Body of pancreas (tissue), 4 donors: ENCODE measurements at places on chromosomes 4 and X. TPM values are rescaled to one million over a fixed set of nuclear protein-coding genes. Genes with fewer than 3 reads are reported as not detected.

GRCh38 chrX:39693298-39693697 lies 404.5 kb downstream of the BCOR start:
- peak; percentile 51 for DNase-seq

- DNase-seq = no peak
Measured at GRCh38 chr4:123017636-123018395, 95.4 kb upstream of the NUDT6 start.

DNA sequence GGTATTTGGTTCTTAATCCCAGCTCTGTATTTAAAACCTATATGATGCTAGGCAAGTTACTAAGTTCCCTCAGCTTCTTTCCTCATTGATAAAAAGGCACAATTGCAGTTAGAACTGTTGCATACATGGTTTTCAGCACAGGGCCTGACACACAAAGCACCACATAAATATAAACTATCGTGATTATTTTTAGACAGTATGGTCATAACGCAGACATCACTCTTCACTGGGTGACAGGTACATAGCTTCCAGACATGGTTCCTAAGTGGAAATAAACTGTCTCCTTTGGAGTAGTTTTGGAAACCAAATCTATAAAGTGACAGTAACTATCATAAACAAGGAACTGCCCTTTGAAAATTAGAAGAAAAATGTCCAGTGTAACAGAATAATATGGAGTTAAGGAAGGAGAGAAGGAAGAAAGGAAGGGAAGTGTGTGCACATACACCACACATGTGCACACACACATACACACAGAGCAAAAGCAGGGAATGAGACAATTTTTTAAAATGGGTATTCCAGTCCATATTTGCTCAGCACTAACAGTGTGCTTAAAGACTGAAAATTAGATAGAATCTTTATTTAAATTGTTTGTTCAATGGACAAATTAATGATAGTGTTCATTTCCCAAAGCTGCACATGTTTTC lies 12.5 kb upstream of the G3BP2 start:
- DNase-seq = no peak

DNA sequence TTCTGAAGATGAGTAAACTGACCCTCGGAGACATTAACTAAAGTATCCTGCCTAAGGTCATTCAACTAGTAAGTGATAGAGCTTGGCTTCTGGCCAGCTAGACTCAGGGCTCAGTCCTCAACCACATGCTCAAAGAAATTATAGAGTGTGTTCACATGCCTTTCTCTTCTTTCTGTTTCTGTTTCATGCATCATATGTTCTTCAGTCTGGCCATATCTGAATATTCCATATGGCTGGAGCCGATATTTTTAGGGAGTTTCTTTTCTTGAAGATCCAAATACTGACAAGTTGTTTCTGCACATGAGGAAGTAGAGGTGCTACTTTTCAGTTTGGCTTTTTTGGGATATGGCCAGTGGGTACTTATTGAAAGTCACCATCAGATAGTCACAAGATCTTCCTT lies 44.9 kb downstream of the MMRN1 start:
- no peak for DNase-seq

- no peak for DNase-seq
Measured at GRCh38 chr4:162201673-162202072, 37.9 kb upstream of the FSTL5 start.

GRCh38 chrX:108123591-108124366 lies 32.2 kb downstream of the ATG4A start:
- no peak for DNase-seq

DNA sequence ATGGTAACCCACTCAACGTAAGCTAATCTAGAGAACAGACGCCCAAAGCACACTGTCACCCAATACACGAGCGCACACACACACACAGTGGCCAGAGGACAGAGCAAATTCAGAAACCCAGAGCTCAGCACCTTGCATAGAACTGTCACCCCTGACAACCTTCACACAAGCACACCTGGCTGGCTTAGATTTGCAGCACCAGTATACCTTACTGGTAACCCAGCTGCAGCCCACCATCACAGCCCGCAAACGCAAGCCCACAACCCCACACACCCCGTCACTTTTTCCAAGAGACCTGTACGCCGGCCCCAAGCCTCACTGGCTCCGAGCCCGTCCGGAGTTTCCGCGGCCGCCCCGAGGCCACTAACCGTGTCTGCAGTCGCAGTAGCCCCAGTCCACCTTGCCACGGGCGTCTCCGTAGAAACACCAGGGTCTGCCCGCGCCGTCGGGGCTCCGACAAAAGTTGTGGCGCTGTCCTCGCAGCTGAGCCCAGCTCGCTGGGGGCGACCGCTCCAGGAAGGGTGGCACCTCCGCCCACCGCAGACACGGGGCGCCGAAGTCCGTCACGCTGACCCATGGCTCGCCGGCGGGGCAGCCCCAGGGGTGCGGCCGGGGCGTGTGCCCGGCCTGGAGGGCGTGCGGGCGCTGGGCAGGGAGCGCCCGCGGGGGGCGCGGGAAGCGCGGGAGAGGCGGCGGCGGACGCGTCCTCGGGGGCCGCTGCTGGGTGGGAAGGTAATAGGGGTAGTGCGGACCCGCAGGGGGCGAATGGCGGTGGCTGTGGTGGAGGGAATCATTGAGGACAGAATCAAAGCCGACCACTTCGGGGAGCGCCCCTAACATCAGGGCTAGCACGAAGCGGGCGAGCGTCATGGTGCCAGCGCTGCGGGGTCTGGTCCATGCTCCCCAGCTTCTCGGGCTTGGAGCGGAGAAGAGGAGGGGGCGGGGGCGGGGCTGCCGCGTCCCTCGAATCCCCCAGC lies 664 bp downstream of the PRSS12 start:
- peak; percentile 76 for DNase-seq

DNA sequence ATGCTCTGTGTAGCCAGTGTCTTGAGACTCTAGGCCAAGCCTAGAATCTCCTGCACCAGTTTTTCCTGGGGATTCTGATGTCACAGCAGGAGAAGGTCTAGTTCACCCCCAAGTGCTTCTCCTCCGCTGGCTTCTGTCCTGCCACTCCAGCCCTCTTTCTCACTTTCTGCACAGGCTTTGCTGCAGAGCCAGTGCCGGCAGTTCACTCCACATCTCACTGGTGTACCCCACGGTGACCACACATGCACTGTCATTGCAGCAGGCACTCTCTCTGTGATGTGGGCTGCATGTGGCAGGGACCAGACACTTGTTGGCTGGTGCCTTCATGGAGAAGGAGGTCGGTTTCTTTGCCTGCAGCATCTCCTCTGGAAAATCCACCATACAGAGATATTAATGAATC lies 643.8 kb upstream of the GALNTL6 start:
- no peak for DNase-seq

DNA sequence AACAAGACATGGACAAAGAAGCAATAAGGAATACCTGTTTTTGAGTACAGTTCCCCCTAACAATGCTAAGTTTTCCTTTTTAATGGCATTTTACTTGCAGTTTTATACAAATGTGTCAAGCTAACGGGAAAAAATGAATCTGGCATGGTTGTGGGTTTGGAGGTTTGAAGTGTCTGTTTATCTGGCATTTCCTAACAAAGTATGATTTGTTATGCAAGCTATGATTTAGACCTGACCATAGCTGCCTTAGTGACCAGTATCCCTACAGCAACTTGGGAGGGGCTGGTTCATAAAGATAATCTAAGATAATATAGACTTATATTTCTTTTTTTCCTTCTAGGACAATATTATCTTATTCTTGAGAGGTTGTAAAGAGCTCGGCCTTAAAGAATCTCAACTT lies 60.6 kb downstream of the LIMCH1 start:
- DNase-seq = no peak

GRCh38 chr4:139525414-139525813 lies 30.6 kb downstream of the SETD7 start:
- DNase-seq = no peak

GRCh38 chr4:183249854-183250253 lies 70.2 kb downstream of the CLDN22 start:
- peak; percentile 46 for DNase-seq

The FGF16 gene
- total RNA-seq = not detected

The ANK2 gene
- total RNA-seq = 11.5 TPM

The SSX4B gene
- total RNA-seq = not detected

The LINC00632 gene
- 7.8 TPM for total RNA-seq

The TREX2 gene
- 1.6 TPM for total RNA-seq

The FRMD7 gene
- not detected for total RNA-seq
